ENCODE measurements at places on chromosomes 5 and 9.

DNA sequence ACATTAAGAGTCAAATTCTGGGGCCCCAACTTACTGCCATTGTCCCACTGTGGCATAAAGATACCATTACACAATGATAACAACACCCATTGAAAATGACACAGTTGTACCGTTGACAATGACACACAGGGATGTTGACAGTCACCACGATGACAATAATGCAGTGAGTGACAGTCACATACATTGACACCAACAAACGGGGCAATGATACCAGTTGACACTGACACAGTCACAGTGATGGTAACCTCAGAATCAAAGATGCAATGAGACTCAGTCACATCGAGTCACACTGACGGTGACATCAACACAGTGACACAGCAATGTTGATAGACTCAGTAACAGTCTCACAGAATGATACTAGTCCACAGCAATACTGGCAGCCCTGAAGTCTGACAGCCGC is 16.9 kb downstream of the CNTFR start:
- DNase-seq = no peak

GRCh38 chr9:102631559-102631958 is 363.6 kb upstream of the CYLC2 start:
- DNase-seq = no peak

DNA sequence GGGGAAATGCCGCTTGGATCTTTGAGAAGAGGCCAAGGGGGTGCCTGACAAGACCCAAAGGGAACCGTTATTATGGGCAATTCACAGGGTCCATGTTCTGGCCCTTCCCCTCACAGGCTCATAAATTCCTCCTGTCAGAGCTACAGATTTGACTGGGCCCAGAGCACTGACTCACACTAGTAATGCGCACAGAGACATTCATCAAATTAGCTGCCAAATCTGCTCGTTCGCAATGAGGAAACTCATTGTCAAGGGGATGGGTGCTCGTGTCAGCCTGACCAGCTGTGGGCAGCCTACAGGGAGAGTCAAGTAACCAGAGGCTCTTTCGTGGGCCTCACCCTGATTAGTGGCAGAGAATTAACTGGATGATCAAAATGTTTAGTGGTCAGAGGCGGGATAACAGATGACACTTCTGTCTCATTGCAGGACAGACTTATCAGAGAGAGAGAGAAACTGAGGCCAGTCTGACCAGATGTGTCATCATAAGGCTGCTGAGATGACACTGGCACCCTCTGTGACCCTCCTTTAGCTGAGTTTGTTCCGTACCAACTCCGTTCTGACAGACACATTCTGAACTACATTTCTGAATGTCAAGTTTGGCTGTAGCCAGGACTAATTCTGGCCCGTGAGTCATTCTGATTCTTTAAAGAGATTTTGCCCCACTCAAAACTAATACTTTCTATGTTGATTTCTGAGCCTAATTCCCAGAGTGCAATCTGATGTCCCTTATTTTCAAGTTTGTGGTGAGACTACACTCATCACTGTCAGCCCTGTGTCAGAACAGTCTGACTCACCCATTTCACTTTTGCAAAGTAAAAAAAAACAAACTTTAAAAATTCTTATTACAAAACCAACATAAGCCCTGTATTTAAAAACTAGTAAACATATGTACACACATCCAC is 377.1 kb downstream of the ACTL7B start:
- no peak for DNase-seq

GRCh38 chr9:85332487-85332886 is 409.3 kb downstream of the AGTPBP1 start:
- DNase-seq = no peak

- no peak for DNase-seq
Observed at GRCh38 chr5:55927861-55928655, 66.7 kb downstream of the IL6ST start.

- no peak for DNase-seq
Observed at GRCh38 chr5:88925692-88926490, 42.9 kb upstream of the MEF2C start.

GRCh38 chr5:98770911-98771322 is 2.5 kb upstream of the RGMB start:
- DNase-seq = no peak

DNA sequence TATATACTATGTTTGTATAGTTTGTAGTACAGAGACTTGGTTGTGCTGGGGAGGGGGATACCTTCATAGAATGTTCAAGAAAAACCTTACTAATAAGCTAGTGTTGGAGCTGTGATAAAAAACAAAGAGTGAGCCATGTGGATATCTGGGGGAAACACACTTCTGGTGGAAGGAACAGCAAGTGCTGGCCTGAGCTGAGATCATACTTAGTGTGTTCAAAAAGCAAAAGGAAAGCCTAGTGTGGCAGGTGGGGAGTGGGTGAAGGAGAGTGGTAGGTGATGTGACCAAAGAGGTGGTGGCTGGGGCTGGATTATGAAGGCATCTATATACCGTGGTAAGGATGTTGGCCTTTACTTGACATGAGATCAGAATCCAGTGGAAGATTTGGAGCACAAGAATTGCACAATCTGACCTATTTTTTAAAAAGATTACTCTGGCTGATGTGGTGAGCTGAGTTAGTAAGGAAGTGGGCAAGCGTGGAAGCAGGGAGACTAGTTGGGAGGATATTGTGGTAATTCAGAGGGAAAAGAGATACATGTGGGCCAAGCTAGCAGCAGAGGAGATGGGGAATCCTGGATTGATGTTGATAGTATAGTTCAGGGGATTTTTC is 26.6 kb downstream of the PALM2AKAP2 start:
- no peak for DNase-seq

DNA sequence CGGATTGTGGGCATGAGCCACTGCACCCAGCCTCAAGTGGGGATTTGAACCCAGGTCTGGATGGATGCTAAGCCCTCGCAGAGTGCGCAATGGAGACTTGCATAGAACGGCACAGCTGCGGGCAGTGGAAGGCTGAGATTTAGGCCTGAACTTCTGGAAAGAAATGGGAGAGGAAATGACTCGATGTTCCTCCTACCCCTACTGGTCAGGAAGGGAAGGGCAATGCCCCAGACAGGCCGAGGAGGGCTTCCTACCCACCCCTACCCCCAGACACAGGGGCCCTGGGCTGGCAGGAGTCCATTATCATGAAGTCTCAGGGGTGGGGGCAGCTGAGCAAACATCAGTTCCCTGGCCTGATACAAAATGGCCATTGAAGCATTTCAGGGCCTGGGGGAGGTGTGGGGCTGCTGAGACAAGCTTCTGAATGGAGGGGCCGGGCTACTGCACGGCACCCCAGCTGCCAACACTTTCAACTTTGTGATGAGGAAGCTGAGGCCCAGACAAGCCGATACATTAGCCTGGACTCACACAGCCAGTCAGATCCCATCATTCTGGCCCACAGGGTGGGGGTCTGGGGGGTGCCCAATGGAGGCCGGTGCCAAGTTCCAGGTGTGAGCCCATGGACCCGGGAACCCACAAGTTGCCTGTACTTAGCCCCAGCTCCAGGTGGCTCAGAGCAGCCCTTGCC is 13.5 kb upstream of the WDR38 start:
- DNase-seq = no peak

- no peak for DNase-seq
Observed at GRCh38 chr9:130639866-130640555, 24.4 kb upstream of the PRDM12 start.

DNA sequence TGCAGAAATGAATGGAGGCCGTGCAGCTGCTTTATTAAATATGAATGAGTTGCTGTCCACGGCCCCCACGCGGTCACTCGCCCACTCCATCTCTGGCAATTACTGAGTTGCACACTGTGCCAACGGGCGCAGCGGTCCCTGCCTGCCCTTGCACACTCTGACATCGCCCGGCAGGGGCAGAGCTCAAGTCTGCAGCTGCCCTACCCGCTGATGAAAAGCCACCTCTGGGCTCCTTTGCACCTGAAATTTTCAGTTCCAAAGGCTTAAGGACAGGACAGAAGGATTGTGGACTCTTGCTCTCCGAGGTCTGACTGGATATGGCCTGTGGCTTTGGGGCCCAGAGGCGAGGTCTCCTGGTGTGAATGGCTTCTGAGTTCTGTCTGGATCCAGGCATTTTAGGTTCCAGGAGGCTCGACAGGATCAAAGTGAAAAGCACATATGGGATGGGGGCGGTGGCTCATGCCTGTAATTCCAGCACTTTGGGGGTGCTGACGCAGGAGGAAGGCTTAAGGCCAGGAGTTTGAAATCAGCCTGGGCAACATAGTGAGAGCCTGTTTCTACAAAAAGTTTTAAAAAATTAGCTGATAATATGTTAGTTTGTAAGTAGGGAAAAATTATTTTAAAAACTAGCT is 201.8 kb downstream of the PAX5 start:
- DNase-seq = no peak

DNA sequence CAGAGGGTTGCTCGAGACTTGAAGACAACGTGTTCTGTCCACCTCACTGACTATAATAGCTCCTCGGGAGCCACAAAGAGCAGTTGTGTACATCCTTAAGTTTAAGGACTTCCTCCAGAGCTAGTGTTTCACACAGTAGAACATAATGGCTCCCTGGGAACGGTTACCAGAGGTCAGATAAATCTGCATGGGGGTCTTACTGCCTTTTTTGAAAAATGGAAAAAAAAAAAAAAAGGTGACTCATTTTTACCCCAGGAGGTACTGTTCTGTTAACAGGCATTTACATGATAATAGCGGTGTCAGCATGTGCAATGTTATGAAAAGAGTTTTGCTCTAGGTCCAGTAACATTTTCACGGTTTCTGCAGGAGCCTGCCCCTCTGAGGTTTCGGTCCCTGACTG is 498.9 kb upstream of the WWC1 start:
- DNase-seq = no peak

DNA sequence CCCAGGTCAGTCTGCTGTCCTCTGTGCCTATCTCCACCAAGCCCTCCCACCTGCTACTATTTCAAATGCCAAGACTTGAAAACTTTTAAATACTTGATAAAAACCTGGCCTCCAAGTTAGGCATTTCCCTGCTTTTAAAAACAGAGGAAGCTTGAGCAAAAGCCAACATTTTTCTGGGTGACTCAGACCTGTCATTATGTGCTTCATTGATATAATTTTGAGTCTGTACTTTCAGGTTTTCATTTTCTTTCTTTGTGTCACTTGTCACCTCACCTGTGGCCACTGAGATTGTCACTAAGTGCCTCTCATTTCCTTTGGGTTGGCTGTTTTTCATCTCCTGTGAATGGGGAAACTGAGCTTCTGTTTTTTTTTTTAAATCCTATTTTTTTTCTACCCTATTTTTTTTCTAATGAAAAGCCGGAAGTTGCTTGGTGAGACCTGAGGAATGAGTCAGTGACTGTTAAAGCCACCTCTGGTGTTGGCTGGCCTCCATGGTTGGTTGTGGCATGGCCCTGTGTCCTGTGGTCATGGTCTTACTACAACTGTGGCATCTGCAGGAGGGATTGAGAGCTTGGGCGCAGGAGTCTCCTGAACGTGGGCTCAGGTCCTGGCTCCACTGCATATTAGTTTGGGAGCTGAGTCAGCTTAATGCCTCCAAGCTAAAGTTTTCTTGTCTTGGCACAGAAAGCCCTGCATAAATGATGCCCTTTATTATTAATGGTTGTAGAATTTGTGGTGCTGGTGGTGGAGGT is 56.7 kb downstream of the ARHGAP26 start:
- DNase-seq = no peak

- no peak for DNase-seq
Observed at GRCh38 chr5:179805529-179806249, 977 bp downstream of the MGAT4B start.

DNA sequence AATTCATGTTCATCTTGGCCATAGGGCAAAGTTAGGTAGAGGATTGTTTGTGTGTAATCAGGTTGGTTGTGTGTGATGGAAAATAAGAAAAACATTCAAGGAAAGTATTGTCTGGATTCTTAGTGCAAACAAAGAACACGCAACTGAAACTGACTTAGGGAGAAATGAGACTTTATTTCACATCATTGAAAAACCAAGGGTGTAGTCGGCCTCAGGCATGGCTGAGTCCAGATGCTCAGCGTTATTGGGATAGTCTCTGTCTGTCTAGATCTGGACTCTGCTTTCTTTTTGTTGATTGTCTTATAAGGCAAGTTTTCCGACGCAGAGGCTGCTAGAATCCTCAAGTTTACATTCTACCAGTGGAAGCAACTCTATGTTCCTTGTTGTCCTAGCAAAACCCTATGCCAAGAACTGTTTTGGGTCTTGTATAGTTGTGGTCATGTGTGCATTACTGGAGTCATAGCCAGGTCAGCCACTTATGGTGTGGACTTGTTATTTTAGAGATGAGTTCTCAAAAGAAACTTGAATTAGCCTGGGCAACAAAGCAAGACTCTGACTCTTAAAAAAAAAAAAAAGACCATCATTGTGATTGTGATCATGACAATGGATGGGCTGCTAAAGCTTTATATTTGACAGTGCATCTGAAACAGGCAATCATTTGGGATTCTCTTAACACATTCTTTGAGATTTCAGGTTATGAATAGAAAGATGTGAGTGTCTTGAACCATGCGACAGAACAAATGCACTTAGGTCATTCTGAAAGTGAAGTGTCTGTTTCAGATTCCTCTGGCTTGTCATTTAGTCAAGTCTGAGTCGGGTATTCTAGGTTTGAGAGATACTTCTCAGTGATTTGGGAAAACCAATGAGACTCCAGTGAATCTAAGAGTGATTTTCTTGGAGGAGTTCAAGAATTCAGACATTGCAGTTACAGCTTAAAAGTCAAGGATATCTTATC is 82.6 kb downstream of the DOCK2 start:
- no peak for DNase-seq

DNA sequence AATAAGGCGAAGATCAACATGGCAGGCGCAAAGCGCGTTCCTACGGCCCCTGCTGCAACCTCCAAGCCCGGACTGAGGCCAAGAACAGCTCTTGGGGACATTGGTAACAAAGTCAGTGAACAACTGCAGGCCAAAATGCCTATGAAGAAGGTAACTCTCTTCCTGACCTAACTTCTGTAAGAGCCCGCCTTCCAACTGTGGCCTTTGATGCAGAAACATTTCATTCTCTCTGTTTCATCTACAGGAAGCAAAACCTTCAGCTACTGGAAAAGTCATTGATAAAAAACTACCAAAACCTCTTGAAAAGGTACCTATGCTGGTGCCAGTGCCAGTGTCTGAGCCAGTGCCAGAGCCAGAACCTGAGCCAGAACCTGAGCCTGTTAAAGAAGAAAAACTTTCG is 979 bp downstream of the CCNB1 start:
- no peak for DNase-seq

- no peak for DNase-seq
Observed at GRCh38 chr5:125501396-125501795, 755.0 kb upstream of the ZNF608 start.

GRCh38 chr5:133680830-133681565 is 68.7 kb upstream of the FSTL4 start:
- no peak for DNase-seq

DNA sequence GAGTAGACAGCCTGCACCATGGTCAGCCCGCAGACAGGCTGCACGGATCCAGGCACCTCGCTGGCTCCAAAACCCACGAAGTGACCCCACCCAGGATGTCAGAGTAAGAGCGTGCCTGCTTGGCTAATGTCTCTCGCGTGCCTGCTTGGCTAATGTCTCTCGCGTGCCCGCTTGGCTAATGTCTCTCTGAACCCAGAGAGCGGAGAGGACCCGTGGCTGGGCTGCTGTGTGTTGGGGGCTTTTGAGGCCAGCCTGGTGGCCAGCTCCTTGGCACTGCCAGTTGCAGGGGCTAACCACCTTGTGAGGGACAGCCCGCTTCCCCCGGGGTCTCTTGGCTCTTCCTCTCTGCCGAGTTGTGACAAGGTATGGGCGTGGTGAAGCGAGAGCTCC is 8.9 kb upstream of the RXRA start:
- no peak for DNase-seq
